HFF-Myc (cell line): ENCODE measurements at places on chromosomes 6 and 20.

DNA sequence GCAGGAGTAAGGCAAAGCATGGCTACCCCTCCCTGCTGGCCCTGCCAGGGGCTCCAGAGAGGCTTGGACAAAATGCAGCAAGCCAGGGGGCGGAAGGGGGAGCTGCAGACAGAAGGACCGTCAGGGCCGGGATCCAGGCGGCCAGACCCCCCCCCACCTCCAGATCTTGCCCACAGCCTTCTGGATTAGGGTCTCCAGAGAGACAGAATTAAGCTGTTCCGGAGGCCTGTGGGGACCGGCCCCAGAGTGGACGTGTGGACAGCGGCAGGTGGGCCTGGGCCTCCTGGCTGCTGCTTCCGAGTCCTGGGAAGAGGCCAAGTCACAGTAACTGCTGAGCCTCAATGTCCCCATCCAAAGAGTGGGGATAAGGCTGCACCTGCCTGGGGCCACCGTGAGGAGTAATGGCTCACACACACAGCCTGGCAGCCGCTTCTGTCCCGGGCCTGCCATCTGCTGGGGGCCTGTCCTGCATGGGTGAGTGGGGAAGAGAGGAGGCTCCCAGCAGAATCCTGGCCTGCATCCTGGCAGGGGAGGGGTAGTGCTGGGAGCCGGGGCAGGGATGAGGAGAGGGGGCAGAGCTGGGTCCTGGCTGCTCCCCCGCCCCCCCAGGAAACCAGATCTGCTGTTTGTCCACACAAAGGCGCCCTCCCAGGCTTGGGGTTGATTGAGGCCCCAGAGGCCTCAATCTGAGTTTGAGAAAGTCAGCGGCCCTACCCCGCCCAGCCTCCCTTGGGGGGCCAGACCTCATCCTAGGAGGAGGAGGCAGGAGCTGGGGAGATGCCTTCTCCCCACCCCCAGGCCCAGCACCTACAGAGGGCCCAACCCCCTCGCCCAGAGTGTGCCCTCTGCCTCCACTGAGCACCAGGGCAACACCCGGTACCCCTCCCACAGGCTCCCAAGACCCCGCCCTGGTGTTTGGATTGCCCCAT, 3.9 kb downstream of the LAMA5 start:
- DNase-seq, result no peak

DNA sequence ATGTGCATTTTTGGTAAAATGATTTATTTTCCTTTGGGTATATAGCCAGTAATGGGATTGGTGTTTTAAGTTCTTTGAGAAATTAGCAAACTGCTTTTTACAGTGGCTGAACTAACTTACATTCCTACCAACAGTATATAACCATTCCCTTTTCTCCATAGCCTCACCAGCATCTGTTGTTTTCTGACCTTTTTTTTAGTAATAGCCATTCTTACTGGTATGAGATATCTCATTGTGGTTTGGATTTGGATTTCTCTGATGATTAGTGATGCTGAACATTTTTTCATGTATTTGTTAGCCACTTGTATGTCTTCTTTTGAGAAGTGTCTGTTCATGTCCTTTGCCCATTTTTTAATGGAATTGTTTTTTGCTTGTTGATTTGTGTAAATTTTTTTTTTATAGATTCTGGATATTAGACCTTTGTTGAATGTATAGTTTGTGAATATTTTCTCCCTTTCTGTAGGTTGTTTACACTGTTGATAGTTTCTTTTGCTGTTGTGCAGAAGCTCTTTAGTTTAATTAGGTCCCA, 42.3 kb downstream of the STK4 start:
- DNase-seq, result no peak

DNA sequence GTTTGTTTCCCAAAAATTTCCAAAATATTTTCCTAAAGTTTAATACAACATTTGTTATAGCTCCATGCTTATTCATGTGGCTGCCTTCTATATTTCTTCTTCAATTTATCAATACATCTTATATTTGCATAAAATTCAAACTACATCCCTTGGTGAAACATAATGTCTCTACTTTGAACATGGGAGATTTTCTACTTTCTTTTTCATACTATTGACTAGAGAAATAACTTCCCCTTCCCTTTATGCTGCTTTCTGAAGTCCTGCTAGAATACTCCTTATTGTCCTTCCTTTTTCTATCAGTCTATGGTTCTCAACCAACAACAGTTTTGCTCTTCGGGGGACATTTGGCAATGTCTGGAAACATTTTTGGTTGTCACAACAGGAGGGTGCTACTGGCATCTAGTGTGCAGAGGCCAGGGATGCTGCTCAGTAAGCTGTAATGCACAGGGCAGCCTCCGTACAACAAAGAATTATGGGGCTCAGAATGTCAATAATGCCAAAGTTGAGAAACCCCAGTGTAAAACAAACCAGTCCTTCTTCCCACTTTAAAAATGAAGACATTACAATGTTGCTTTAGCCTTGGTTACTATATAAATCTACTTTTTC, 29.9 kb downstream of the MKKS start:
- DNase-seq, result no peak

GRCh38 chr20:34997131-34997561, 41.5 kb downstream of the MYH7B start:
- no peak for DNase-seq

DNA sequence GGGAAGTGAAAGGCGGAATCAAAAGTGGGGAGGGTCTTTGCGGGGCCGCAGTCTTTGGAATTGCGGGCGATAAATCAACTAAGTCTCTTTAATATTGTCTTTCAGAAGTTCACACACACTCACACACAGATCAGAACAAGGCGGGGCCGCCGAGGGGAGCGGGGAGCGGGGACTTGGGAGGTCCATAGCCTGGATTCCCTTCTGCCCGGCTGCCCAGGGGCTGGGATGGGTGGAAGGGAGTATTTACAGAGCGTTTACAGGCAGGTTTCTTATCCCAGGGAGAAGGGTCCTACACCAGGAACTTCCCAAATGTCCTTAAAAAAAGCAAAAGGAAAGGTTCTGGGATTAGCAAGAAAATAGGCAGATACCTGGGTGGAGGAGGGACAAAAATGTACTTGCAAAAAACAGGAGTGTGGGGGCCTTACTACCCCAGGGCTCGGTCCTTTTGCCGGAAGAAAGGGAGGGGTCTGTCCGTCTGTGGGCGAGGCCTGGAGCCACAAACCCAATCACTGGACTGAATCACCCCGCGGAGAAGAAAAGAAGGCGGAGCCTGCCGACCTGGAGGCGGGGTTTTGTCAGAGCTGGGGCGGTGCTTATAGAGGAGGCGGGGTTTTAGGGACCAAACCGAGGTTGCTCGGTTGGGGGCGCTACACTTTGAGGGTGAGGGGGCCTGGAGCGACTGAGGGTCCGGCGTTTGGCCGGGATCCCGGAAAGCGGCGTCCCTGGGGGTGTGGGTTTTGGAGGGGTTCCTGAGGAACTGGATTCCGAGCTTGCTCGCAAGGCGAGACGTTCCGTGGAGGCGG, 3.2 kb downstream of the PRRT1 start:
- DNase-seq, result no peak
